CD4-positive, alpha-beta memory T cell (primary cell): ENCODE measurements at places on chromosomes 7 and 10.
A peak's percentile ranks its signal among the peaks of the same experiment; 100 is the strongest.

- no peak for DNase-seq
Measured at GRCh38 chr7:138388673-138389491, 71.2 kb upstream of the TRIM24 start.

- DNase-seq: no peak
Measured at GRCh38 chr7:143043391-143043790, 8.8 kb upstream of the OR6V1 start.

GRCh38 chr10:47344996-47345870, 2.9 kb upstream of the RBP3 start:
- no peak for DNase-seq

DNA sequence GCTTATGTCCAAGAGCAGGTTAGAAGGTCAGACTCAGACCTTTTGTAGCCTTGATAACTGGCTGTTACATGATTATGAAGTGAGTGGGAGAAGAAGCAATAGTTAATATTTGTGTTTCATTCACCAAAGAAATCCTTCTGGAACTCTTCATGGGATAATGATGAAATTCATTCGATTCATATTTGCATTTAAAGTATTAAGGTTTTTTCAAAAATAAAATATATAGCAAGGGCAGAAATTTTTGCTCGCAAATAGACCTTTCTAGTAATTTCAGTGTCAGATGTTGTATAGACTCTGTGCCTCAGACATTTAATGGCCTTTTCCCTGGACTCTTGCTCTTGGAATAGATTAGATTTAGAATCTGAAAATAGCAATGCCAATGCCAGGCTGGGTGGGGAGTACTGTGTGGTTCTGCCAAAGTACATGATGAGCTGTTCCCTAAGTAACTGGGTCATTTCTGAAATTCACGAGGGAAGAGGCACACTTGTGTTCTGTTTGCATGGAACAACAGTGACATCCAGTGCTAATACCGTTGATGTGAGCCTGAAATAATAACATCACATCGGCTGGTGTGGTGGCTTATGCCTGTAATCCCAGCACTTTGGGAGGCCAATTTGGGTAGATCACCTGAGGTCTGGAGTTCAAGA, 119.2 kb downstream of the MBL2 start:
- no peak for DNase-seq

GRCh38 chr7:101173752-101174244, 6.3 kb downstream of the NAT16 start:
- peak; percentile 64 for DNase-seq

- no peak for DNase-seq
Measured at GRCh38 chr10:28089467-28089866, 90.6 kb upstream of the ODAD2 start.

- no peak for DNase-seq
Measured at GRCh38 chr7:20220921-20221547, 3.9 kb upstream of the MACC1 start.

DNA sequence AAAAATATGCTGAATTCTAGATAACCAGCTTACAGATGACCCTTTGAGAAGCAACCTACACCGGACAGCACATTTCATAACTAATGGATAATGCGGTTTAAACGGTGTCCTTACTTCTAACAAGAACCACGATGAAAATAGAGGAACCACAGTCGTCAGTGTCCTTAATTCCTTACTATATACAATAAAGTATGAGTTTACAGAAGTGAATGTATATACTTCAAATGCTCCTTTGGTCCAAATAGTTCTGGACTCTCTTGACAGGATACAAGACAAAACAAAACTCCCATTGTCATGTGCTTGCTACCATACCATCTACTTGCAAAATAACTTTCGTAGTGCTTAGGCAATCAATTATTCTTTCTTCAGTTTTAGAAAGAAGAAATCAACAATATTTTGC, 2.4 kb downstream of the NAMPT start:
- DNase-seq: no peak

GRCh38 chr7:37234928-37235327, 213.7 kb downstream of the ELMO1 start:
- DNase-seq: peak; percentile 21

- no peak for DNase-seq
Measured at GRCh38 chr7:158617737-158618128, 30.1 kb upstream of the PTPRN2 start.
